H7 (cell line): ENCODE measurements at places on chromosomes 3 and 15. TPM values are rescaled to one million over a fixed set of nuclear protein-coding genes. Genes with fewer than 3 reads are reported as not detected.

TFRC gene
- total RNA-seq = 70.5 and 80.6 TPM in 2 replicates

AADACL2 gene
- total RNA-seq = not detected in 2 replicates

ADCY5 gene
- 2.4 and 5.1 TPM in 2 replicates for total RNA-seq

GATA2 gene
- total RNA-seq = 3.9 and 5.4 TPM in 2 replicates

CYP8B1 gene
- total RNA-seq = not detected in 2 replicates

ASB14 gene
- total RNA-seq = 0.03 and 0.04 TPM in 2 replicates

KY gene
- 0.07 TPM in 1 of 2 replicates, not detected in the other for total RNA-seq

ZIC1 gene
- total RNA-seq = 2.0 and 3.5 TPM in 2 replicates

GRCh38 chr3:126113733-126114442 lies 30.0 kb upstream of the SLC41A3 start:
- peak; percentile 90 for DNase-seq

- no peak for DNase-seq
Observed at GRCh38 chr3:25335356-25335755, 92.7 kb upstream of the RARB start.

GRCh38 chr15:40398413-40398873 lies 7.2 kb upstream of the IVD start:
- no peak for DNase-seq

- DNase-seq = peak; percentile 88
Observed at GRCh38 chr3:124730129-124730940, at the start of gene UMPS. TSS of gene UMPS (plus strand) at chr3:124730452. CDS start at chr3:124730472, 20 bp downstream.

- DNase-seq = no peak
Observed at GRCh38 chr15:25582886-25583285, 144.1 kb upstream of the UBE3A start.

DNA sequence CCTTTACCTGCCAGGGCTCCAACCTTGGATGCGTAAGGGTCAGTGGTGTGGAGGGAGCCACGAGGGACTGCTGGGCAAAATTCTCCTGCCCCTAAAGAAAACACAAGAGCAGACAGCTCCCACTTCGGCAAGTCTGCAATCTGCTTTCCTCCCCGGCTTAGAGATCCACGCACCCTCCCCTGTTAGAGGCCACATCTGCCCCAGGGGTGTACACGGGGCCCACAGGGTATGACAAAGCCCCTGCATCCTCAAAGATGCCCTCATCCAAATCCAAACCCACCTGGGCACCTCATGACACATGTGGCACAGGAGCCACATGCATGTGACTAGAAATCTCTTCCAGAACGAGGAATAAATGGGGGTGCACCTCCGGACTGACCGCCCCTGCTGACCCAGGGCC lies 25.5 kb downstream of the ZXDC start:
- no peak for DNase-seq

DNA sequence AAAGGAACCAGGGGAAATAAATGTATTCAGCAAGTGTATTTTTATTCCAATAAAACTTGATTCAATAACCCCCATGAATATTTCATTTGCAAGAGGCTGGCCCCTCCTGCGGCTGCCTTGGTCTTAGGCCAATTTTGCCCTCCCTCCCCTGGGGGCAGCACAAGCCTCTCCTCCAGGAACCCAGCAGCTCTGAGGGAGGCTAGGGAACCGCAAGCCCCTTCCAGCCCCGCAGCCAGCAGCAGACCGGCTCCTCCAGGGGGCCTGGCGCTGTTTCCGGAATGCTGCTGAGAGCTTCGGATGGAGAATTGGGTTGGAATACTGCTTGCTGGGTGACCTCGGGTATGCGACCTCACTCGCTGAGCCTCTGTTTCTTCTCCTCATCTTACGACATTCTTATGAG lies 150.1 kb downstream of the RAB11A start:
- DNase-seq = peak; percentile 82

DNA sequence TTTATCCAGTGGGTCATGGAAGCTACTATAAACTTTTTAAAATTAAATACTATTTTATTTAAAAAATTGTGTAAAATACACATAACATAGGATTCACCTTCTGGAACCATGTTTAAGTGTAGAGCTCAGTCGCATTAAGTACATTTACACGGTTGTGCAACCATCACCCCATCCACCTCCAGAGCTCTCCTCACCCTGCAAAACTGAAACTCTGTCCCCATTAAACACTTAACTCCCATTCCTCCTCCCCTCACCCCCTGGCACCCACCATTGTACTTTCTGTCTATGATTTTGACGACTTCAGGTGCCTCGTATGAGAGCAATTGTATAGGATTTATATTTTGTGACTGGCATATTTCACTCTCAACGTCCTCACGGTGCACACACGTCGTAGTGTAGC lies 70.7 kb downstream of the APBA2 start:
- no peak for DNase-seq

- no peak for DNase-seq
Observed at GRCh38 chr15:79960502-79961212, 10.3 kb downstream of the BCL2A1 start.

DNA sequence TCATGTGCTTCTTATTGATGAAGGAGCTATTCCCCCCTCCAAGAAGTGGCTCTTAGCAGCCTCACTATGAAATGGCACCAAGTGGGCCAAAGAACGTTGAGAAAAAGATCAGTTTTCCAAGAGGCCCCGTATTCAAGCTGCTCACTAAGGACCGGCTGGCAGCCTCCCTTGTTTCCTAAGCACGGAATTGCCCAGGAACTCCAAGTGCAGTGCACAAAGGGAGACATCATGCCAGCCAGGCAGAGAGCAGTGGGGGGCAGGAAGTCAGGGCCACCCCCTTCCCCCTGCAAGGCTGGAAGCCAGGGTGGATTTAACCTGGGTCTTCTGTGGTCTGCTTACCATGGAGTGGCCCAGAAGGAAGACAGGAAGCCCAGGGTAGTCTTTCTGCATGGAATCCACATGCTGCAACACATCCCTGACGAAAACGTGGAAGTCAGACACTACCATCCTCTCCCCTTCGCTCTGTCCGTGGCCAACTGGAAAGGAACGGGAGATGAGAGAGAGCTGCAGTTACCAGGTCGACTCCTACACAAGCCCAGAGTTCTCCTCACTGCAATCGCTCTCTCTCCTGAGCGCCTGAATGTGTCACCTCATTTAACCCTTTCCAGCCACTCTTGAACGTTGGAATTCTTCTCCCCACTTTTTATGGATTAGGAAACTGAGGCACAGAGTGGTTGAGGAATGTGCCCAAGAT lies 49.5 kb downstream of the ABTB1 start:
- no peak for DNase-seq

DNA sequence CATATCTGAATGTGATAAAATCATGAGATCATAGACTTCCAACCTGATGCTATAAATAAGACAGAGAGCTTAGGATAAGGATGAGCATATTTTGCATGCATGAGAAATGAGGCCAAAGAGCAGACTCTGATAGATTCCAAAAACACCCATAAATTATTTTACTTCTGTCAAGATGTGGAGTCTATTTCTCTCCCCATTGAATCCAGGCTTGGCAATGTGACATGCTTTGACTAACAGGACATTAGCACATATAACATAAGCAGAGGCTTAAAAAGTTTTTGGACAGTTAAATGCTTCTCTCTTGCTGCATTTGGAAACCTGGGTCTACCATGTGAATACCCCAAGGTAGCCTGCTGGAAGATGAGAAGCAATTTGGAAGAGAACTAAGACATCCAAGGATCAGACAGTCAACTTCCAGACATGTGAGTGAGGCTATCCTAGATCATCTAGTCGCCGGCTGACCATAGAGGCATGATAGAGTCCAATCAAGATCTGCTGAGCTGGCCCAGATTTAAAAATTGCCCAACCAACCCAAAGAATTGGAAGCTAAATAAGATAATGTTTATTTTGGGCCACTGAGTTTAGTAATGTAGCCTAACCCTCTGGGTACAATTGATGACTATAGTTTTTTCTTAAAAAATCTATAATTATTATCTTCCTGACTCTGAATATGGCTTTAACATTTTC lies 30.3 kb downstream of the MYLK start:
- no peak for DNase-seq

- no peak for DNase-seq
Observed at GRCh38 chr3:124200407-124200806, 208.5 kb upstream of the ROPN1 start.

DNA sequence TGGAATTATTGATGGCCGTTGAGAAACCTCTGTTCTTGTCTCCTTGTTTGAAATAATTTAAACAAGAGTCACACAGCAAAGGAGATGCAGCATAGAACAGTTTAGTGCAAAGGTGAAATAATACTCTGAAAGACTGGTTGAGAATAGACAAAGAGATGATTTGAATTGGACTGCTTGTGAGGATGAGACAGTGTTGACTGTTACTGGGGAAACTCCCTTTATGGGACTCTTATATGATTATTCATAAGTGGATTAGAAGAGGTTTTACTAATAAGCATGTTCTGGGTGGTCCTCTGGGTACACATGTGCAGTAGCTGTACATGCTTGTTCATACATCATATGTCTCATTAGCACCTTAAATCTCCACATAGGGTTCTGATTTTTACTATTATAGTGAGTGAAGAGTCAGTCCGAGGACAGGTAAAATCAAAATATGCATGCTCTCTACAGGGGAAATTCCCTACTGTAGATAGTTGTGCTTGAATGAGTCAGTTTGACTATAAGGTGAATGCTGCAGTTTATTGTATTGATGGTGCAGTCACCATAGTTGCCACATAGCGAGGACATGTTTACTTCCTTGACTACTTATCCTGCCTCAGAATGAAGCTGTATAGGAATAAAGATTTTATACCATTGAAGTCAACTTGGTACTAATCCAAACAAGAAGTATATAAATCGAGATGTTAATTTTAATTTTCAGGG lies 498.7 kb downstream of the CNTN6 start:
- no peak for DNase-seq
